Stimulated activated CD8-positive, alpha-beta memory T cell treated with anti-CD3 and anti-CD28 coated beads, Interleukin-7, amount 100 ng/mL, for 4 hours (primary cell): ENCODE measurements at places on chromosomes 6 and 20.

- DNase-seq, result peak; percentile 12
These were observed 472 bp upstream of the PAQR8 start for GRCh38 chr6:52361414-52361944.

GRCh38 chr6:45609141-45609638 is 231.5 kb upstream of the SUPT3H start:
- no peak for DNase-seq

DNA sequence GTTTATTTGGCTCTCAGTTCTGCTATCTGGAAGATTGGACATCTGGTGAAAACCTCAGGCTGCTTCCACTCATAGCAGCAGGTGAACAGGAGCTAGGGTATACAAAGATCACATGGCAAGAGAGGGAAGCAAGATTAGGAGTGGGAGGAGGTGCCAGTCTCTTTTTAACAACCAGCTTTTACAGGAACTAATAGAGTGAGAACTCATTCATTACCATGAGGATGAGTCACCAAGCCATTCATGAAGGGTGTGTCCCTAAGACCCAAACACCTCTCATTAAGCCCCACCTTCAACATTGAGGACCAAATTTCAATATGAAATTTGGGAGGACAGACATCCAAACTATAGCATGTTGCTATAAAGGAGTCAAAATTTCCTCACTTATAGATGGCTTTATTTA is 85.4 kb upstream of the HCRTR2 start:
- DNase-seq, result no peak

DNA sequence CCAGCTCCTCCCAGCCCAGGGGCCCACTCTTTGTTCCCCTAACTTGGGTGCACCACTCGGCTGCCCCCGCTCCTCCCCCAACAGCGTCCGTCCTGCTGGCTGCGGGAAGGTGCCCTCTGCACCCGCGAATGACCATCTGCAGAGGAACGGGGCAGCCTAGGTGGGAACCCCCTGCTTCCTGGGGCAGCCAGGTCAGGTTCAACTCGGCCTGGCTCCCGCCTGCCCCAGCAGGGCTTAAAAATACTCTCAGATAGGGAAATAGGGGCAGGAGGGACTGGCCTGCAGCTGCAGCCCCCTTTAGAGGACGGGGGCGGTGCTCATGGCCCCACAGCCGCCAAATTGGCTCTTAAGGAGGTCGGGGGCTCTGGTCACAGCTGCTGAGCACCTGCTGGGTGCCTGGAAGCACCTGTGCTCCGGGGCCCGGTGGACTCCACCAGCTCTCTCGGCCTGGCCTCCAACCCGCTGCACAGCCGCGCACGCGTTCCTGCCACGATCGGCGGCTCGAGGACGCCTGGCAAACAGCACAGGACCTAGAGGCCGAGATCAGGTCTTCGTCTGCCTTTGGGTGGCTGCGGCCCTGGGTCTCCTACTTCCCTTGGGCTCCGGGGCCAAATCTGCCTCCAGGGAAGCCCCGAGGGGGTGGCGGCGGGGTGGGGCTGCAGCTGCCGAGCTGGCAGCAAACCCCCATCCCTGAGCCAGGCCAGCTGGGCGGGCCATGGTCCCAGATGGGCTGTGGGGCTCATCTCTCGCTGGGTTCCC is 700 bp upstream of the LAMA5 start:
- no peak for DNase-seq
